ENCODE measurements at places on chromosomes 11 and 22. TPM values are rescaled to one million over a fixed set of nuclear protein-coding genes. Genes with fewer than 3 reads are reported as not detected.

DNA sequence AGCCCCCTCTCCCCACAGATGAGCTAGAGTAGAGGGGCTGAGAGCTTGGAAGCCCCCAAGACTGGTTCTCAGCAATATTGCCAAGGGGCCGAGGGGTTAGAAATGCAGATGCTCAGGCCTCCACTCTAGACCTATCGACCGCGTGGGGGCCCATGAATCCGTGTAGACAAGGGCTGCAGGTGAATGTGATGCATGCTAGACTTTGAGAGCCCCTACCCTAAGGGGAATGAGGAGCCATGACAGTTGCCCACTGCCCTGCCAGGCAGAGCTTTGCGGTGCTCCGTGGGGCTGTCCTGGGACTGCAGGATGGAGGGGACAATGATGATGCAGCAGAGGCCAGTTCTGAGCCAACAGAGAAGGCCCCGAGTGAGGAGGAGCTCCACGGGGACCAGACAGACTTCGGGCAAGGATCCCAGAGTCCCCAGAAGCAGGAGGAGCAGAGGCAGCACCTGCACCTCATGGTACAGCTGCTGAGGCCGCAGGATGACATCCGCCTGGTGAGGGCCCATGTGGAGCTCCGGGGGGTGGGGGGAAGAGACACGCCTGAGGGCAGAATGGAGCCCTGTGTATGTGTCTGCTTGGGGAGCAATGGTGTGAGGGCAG is 1.3 kb downstream of the SSH3 start:
- H3K4me3 ChIP-seq: no peak overlapping the region
- no peaks in the 10 kb centered on the region for H3K36me3 ChIP-seq
- peaks cover 8% of the 10 kb centered on the region for H3K4me1 ChIP-seq
- no peaks in the 10 kb centered on the region for H3K27me3 ChIP-seq
- no peak overlapping the region for H3K27ac ChIP-seq

- H3K4me3 ChIP-seq: no peak overlapping the region
- H3K27me3 ChIP-seq: no peaks in the 10 kb centered on the region
- no peak for DNase-seq
Measured at GRCh38 chr11:96295369-96295768, 47.6 kb downstream of the MAML2 start.

DNA sequence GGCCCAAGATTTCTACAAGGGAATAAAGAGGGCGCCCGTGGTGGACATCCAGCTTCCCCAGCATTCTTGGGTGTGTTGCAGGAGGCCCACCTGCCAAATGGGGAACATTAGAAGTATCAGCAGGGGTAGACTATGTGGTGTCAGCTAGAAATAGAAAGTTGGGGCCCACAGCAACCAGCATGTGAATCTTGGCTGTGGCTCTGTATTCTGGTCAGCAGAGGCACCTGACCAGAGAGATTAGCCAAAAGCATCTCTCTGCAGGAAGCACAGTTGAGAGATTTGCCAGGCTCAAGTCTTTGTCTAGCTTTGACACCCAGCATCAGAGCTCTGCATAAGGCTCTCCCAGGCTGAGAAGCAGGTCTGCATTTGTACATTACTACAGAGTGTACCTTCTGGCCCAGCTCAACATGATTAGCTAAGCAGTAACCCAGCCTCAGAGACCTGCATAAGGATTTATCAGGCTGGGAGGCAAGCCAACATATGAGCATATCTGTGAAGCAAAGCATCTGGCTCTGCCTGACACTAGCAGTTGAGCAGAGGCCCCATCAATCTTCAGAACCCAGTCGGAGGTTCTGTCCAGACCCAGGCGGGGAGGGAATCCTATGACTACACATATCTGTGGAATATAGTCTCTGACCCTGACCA is 79.9 kb downstream of the MS4A13 start:
- DNase-seq: no peak
- peaks cover 15% of the 10 kb centered on the region for H3K36me3 ChIP-seq
- H3K4me3 ChIP-seq: no peak overlapping the region
- H3K27ac ChIP-seq: no peak overlapping the region

DNA sequence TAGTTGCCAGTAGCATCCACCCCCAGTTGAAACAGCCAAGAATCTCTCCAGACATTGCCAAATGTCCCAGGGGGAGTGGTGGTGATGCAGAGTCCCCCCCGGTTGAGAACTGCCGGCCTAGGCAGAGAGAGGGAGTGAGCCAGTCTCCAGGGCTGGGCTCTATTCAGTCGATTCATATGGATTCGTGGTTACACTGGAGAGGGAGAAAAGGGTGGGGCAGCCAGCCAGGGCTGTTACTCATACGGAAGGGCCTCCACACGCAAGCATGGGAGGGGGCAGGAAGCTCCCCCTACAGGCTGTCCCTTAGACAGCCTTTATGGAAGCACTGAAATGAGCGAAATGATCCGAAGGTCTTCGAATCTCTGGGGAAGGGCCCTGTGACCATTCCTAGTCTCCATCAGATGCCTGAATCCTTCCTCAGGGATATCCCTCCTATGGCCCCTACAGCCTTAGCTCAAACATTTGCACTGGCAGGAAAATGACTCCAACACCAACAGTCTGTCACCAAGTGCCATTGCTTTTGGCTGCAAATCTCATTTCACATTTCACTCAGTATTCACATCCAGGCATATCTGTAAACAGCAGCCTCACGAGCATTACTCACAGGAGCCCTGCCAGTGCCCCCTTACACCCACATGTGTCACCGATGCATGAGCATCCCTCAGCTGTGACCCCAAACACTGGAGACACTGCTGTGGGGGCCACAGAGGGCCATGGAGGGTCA is 18.4 kb upstream of the TLCD5 start:
- no peaks in the 10 kb centered on the region for H3K4me1 ChIP-seq
- DNase-seq: no peak
- H3K27ac ChIP-seq: no peak overlapping the region
- H3K27me3 ChIP-seq: peaks cover 8% of the 10 kb centered on the region
- H3K4me3 ChIP-seq: no peak overlapping the region
- no peaks in the 10 kb centered on the region for H3K36me3 ChIP-seq

DNA sequence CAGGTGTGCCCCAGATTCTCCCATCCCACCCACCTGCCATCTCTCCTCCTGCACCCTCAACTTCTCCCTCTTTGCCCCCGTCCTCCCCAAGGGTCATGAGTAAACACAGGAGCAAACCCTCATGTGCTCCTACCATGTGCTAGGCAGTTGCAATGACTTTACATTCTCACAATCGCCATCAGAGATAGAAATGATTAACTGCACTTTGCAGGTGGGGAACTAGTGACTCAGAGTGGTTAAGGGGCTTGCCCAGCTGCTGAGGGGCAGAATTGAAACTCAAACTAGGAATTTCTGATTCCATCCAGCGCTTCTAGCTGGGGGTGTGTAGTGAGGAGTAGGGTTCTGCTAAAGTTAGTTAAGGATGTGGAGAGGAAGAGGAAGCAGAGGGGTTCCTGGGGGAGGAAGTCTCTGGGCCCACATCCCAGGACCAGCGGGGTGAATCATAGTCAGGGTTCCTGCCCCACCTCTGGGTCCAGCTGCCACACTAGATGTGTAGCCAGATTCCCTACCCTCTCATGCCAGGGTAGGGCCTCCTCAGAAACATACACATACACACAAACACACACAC is 16.0 kb upstream of the PRG2 start:
- peak overlapping the region; percentile 38 for H3K4me3 ChIP-seq
- peaks cover 32% of the 10 kb centered on the region for H3K36me3 ChIP-seq
- H3K27me3 ChIP-seq: no peaks in the 10 kb centered on the region
- no peak for DNase-seq
- H3K27ac ChIP-seq: peak overlapping the region; percentile 79

DNA sequence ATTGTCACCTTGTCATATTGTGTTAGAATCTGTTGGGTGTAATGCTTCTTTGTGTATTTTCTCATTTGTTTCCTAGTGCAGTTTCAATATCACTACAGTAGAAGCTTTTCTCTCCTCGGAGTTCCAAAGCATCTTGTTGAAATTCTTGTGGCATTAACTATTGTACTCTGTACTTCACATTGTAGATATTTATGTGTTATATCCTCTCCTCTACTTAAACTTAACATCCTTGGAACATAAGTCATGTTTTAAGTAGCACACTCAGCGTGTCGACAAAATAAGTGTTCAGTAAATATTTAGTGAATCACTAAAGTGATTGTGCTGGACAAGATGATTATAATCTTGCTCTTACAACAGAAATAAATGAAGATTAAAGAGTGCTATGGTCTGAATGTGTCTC is 201.7 kb downstream of the ARHGAP42 start:
- no peak overlapping the region for H3K27ac ChIP-seq
- no peaks in the 10 kb centered on the region for H3K36me3 ChIP-seq
- no peaks in the 10 kb centered on the region for H3K4me1 ChIP-seq
- no peaks in the 10 kb centered on the region for H3K27me3 ChIP-seq
- H3K4me3 ChIP-seq: no peak overlapping the region
- DNase-seq: no peak

GRCh38 chr11:17986007-17986710 is 26.7 kb downstream of the SERGEF start:
- H3K36me3 ChIP-seq: peaks cover 20% of the 10 kb centered on the region
- H3K27me3 ChIP-seq: no peaks in the 10 kb centered on the region
- H3K4me3 ChIP-seq: no peak overlapping the region
- no peaks in the 10 kb centered on the region for H3K4me1 ChIP-seq
- no peak for DNase-seq

DNA sequence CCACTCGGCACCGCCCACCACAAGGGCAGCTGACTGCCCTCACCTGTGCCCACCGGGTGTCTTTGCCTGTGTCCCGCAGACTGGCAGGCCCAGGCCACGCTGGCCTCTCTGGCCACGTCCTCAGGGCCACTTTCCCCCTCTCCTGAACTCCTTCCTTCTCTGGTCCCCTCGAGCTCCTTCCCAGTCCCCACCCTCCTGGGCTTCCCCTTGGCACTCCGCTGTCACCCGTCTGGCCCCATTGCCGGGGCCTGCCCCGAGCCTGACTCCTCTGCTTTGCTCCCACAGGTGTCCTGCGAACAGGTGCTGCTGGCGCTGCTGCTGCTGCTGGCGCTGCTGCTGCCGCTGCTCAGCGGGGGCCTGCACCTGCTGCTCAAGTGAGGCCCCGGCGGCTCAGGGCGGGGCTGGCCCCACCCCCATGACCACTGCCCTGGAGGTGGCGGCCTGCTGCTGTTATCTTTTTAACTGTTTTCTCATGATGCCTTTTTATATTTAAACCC is 14.2 kb downstream of the MCAT start:
- H3K27me3 ChIP-seq: no peaks in the 10 kb centered on the region
- H3K4me3 ChIP-seq: no peak overlapping the region
- no peak for DNase-seq
- no peaks in the 10 kb centered on the region for H3K36me3 ChIP-seq

DNA sequence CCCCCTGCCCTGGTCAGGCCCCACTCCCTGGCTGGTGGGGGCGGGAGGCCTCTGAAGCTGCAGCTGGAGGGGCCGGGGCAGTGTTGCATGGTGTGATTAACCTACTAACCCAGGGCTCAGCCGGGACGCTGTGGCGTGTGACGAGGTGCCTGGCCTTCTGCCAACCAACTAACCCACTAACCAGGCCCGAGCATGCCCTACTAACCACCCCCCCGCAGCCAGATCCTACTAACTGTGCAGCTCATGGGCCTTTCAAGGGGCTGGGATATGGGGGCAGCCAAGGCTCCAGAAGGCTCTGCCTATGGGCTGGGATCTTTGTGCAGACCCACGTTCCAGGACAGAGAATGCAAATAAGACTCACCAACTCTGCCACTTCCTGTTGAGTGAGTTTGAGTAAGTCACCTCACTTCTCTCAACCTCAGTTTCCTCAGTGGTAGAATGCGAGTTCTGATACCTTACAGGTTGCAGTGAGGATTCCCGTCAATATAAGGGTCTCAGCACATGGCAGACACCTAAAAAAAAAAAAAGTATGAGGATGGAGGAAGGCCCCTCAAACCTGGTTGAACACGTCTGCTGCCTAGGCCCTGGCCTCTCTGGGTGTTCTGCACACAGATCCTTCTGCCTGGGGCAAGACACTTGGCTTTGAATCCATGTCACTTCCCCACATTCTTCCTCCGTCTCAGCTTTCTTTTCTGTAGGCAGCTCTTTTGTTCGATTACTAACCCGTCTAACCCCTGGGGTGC is 14.1 kb downstream of the MIAT start:
- H3K36me3 ChIP-seq: no peaks in the 10 kb centered on the region
- DNase-seq: peak; percentile 84
- H3K4me3 ChIP-seq: peak overlapping the region; percentile 97
- peaks cover 73% of the 10 kb centered on the region for H3K4me1 ChIP-seq

DNA sequence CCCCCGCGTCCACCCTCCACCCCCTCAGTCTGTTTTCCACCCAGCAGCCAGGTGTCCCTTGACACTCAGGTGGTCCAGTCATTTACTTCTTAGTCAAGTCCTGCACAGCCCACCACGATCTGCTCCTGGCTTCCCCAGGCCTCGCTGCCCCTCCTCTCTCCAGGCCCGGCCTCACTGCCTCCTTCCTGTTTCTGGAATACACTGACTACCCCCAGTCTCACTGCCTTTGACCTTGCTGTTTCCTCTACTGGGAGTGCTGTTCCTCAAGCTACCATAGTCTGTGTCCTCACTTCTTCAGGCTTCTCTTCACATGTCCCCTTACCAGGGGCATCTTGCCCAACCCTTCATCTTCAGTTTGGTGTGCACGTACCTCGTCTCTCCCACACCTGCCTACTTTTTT is 7.4 kb downstream of the MCM5 start:
- peaks cover 32% of the 10 kb centered on the region for H3K36me3 ChIP-seq
- peaks cover 36% of the 10 kb centered on the region for H3K4me1 ChIP-seq

- no peak overlapping the region for H3K27ac ChIP-seq
- peak overlapping the region; percentile 59 for H3K4me3 ChIP-seq
- DNase-seq: no peak
- H3K27me3 ChIP-seq: no peaks in the 10 kb centered on the region
- H3K4me1 ChIP-seq: peaks cover 14% of the 10 kb centered on the region
- H3K36me3 ChIP-seq: no peaks in the 10 kb centered on the region
Measured at GRCh38 chr11:111417766-111418435, 38.8 kb upstream of the POU2AF1 start.

DNA sequence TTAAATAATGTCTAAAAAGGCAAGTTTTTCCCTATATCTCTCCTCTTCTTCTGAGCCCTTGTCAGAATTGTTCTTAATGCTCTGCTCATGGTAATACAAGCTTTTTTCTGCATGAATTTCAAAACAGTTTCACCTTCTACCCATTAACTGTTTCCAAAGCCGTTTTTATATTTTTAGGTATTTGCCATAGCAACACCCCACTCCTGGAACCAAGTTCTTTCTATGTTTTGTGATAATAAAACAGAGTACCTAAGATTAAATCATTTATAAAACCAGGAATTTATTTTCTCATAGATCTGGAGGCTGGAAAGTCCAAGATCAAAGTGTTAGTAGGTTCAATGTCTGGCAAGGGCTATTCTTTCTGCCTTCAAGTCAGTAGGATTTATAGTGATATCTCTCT is 497.4 kb downstream of the ETS1 start:
- no peak overlapping the region for H3K4me3 ChIP-seq
- peaks cover 14% of the 10 kb centered on the region for H3K36me3 ChIP-seq
- no peaks in the 10 kb centered on the region for H3K27me3 ChIP-seq
- DNase-seq: no peak

- peaks cover 6% of the 10 kb centered on the region for H3K27me3 ChIP-seq
- no peak for DNase-seq
Measured at GRCh38 chr11:116638463-116638862, 134.3 kb downstream of the BUD13 start.

The HOATZ gene
- total RNA-seq: not detected

The POU2AF1 gene
- 4.2 TPM for total RNA-seq

The TRIM49D2 gene
- total RNA-seq: not detected

The FAU gene
- 681 TPM for total RNA-seq

The NEU3 gene
- total RNA-seq: 35.0 TPM

The TTC36 gene
- total RNA-seq: 3.4 TPM

The ALDH3B1 gene
- 0.98 TPM for total RNA-seq

The MUC2 gene
- not detected for total RNA-seq
